ENCODE measurements at places on chromosomes 7 and 10.

GRCh38 chr7:26149391-26149977 lies 2.5 kb upstream of the NFE2L3 start:
- DNase-seq, result no peak

- DNase-seq, result no peak
These were observed 77.5 kb upstream of the YAE1 start for GRCh38 chr7:39488467-39489393.

DNA sequence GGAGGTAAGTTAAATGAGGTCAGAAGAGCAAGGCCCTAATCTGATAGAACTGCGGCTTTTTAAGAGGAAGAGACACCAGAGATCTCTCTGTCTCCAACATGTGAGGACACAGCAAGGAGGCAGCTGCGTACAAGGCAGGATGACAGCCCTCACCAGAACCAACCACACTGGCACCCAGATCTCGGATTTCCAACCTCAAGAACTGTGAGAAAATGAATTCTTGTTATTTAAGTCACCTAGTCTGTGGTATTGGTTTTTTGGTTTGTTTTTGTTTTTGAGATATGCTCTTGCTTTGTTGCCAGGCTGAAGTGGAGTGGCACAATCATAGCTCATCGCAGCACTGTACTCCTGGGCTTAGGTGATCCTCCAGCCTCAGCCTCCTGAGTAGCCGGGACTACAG lies 127.2 kb downstream of the DLG5 start:
- DNase-seq, result no peak

DNA sequence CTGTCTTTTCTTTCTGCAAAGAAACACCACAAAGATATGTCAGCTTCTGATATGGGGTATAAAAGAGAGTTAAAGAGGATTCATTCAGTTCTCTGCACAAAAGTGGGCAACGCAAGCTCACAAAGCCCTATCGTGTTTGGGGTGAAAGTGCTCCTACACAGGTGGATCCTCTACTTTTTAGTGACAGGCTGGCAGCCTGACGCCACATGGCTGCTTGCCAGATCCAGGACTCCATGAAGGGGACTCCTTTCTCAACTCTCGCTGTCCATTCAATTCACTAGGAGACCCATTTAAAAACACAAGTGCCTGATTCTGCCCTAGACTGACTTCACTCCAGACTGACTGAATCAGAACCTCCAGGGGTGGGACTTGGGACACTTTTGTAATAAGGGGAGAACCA lies 8.0 kb downstream of the PARP12 start:
- DNase-seq, result no peak

- DNase-seq, result no peak
These were observed 181.8 kb upstream of the PFKP start for GRCh38 chr10:2885288-2886278.

GRCh38 chr7:82430500-82431465 lies 12.8 kb downstream of the CACNA2D1 start:
- no peak for DNase-seq

DNA sequence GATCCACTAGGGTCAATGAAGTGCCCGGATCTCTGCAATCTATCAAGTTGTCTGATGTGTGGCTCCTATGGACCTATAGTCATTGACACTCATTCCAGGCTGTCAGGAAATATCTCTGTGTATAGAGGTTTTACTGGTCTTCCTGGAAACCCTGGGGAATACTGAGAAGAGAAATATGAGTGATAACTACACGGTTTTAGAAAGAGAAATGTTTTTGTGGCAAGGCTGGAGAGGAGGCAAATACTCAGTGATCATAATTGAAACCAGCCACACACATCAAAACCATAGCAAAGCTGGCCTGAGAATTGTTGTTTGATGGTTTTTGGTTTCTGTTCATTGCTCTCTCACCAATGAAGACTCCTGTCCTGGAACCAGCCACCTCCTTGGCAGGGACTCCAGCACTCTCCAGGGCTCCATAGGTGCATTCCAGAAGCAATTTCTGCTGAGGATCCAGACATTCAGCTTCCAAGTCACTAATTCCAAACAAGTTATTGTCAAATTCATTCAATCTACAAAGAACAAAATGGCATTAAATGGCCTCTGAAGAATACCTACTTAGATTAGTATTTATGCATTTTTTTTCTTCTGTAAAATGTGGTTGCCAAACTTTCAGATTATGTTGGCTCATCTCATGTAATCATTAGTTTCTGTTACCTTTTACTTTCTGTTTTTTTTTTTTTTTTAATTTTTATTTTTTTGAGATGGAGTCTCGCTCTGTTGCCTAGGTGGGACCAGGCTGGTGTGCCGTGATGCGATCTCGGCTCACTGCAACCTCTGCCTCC lies 108.6 kb upstream of the ABI1 start:
- DNase-seq, result peak; percentile 4

- DNase-seq, result no peak
These were observed 151.9 kb downstream of the NEURL1 start for GRCh38 chr10:103645141-103646054.

GRCh38 chr7:128310499-128310898 lies 33.2 kb downstream of the RBM28 start:
- DNase-seq, result no peak

- peak; percentile 36 for DNase-seq
These were observed 189.9 kb upstream of the ADO start for GRCh38 chr10:62614389-62615157.

DNA sequence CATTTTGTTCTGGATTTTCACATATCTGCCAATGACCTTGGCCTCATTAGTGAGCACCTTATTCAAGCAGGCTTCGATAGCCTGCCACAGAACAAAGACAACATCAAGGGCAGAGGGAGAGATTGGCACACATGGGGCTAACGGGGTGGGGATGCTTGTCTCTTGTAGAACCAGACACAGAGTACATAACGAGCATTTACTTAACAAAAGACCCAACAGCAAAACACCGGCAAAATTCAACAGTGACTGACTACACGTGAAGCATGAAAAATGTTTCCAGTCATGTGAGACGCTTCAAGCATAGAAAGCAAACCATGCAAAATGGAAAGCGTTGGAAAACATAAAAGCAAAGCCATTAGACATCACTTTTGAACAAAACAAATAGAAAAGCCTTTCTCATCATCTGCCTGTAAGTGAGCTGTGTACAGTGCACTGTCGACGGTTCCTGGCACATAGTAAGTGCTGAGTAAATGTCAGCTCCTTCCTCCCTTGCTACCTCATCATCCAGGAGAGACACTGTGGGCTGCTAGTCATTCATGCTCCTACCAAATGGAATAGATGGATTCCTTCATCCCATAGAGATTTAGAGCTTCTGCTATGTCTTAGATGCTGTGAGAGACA lies 134.4 kb upstream of the AGK start:
- DNase-seq, result no peak

DNA sequence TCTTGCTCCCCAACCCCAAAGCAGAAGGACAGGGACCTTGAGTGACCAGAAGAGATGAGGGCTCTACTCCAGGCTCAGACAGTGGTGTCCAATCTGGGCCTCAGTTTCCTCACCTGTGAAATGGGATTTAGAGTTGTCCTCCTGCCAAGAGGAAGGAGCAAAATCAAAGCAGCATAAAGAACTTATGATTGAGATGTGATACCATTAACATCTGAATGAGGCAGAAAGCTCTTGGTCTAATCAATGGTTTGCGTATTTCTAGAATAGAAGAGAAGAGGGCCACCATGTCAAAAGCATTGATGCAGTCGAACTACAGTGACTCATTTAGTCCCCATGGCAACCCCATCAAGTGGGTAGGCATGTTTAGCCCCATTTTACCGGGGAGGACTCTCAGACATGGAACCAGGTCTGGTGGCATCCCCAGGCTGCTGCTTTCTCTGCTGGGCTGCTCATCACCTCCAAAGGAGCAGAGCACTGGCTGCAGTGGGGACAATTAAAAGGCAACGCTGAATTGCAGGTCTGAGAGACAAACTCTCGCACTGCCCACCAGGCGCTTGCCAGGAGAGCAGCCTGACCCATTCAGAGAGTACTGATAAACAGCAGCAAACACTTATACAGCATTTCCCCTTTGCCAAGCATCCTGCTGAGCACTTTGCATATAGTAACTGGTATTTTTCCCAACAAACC lies 175.9 kb downstream of the NEURL1 start:
- no peak for DNase-seq

DNA sequence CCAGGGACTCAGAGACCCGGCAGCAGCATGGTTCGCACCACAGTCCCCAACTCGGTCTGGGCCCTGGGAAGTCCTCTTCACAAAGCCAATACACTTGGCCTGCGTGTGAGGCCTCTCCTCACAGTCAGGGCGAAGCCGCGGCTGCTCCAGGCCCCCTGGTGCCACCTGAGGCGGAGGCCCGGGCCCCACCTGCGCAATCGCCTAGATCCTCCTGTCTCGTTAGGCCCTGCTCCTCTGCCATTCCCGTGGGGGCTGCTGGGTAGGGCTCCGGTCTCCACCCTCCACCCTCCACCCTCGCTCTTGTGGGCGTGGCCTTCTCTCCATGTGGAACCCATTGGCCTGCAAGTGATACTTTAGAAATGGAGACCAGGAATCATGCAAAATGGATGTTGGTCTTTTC lies 553.3 kb downstream of the INHBA start:
- DNase-seq, result no peak

DNA sequence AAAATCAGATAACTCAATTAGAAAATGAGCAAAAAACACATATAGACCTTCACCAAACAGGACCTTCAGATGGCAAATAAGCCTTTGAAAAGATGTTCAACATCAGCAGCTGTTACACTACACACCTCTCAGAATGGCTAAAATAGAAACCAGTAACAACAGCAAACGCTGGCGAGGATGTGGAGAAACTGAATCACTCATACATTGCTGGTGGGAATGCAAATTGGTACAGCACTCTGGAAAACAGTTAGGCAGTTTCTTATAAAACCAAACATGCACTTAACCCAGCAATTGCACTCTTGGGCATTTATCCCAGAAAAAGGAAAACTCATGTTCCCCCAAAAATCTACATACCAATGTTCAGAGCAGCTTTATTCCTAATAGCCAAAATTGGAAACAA lies 37.7 kb upstream of the SMARCD3 start:
- DNase-seq, result no peak

- no peak for DNase-seq
These were observed 33.8 kb upstream of the MNX1 start for GRCh38 chr7:157044147-157044687.

DNA sequence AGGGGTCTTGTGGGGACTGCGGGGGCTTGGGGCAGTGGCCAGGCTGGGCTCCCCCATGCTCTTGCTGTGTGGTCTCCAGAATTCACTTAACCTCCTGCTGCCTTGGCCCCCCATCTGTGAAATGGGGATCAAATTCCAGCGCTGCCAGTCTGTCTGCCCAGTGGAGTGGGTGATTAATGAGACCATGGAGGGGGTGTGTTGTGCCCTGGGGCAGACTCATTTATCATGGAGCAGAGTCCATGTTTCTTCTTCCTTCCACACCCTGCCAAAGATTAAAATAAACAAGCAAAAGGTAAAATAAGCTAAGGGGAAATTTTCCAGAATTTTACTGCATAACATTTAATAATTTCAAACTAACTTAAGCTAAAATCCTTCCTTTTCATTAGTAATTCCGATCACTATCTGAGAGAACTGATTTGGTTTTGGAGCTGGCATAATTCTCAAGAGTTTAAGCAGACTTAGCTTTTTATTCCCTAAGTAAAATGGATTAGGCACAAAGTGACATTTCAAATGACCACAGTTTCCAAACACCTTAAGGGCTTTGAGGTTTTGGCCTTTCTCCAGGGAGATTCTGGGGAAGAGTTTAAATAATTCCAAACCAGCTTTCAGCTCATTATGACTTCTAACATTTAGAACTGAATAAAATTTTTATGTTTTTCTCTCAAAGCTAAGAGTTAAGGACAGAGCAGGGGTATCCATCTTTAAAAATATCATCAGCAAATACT lies 211.9 kb downstream of the CXCL12 start:
- DNase-seq, result no peak

DNA sequence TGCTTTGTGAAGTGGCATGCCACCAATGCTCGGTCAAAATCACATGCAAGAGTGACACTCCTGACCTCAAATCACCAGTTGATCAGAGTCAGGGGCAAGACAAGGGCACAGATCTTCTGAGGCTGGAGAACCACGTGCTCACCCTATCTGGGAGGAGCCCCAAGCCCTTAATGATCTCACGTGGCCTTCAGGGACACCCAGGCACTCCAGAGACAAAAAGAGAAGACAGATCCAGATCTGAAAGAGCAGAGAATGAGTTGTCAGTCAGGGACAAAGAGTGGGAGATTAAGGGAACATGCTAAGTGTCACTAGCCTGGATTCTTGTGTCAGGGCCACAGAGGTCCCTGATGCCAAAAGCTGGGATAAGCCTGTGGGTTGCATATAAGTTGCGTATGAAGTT lies 134.3 kb downstream of the PLXNA4 start:
- no peak for DNase-seq

DNA sequence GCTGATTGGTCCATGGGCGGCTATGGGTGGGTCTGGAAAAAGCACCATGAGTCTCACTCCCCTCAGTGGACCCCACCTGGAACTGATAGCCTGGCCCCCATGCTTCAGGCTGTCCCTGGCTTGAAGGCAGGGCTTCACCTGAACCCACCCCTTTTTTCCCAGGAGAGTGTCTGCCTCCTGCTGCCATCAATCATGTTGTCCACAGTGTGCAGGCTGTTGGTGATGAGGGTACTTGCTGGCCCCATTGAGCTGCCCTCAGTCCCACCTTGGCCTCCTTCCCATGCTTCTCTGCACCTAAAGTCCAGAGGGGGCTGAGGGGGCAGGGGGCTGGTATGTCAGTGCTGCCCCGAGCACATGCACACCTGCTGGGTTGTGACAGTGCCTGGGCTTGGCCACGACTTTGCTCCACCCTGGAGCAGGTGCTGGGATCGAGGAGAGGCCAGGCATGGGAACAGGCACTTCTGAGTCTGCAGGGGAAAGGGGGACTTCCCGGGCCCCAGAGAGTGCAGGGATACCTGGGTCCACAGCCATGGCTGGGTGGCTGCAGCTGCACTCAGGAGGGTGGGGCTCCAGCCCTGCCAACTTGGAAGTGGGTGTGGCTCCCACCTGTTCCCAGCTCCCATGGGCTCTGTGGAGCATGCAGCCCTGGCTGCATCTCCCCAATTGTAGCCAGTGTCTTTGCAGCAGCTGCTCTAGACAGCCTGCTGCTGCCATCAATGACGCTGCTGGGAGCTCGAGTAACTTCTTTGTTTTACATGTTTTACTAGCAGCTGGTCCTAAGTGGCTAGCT lies 56.9 kb downstream of the ADK start:
- DNase-seq, result no peak

DNA sequence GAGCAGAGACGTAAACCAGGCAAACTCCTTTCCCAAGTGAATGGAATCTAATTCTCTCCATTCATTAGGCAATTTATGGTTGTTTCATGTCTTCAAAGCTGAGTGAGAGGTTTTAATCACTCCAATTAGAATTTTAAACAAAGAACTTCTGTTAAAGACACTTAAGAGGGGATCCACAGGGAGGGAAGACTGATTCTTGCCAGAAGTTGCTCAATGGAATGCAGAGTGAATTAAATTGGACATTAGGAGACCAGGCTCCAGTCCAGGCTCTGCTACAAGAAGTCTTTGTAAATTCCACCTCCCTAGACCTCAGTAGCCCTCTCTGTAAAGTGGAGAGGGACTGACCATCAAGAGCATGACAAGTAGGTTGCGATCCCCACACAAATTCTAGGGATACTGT lies 130.7 kb upstream of the TMEM72 start:
- DNase-seq, result no peak

All from activated CD8-positive, alpha-beta memory T cell treated with anti-CD3 and anti-CD28 coated beads for 48 hours (primary cell).